GM18507 (cell line): ENCODE measurements at places on chromosomes 16 and 17.

- DNase-seq: no peak
These were observed 787 bp downstream of the AMDHD2 start for GRCh38 chr16:2520784-2521531.

DNA sequence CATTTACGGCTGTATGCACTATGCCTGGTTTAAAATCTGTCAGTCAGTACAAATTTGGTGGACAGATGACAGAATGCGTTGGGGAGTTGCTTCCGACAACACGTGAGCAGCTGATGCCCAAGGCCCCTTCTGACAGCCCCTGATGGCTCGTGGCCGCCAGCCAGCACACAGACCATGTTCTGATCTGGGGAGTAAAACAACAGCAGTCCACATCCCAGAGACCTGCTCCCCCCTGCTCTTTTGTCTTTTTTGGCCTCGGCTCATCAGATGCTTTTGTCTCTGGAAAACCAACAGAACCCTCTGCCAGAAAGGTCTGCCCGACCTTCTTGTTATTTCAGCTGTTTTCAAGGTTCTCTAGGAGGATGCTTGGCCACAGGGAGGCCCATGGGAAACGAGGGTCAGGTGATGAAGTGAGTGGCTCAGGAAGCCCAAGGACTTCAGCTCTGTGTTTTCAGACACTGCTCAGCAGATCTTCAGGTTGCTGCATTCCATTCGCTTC is 10.8 kb downstream of the ARSG start:
- no peak for DNase-seq

GRCh38 chr17:51733166-51733565 is 425.3 kb downstream of the CA10 start:
- no peak for DNase-seq

- no peak for DNase-seq
These were observed 141.4 kb downstream of the SOCS1 start for GRCh38 chr16:11114366-11115164.

DNA sequence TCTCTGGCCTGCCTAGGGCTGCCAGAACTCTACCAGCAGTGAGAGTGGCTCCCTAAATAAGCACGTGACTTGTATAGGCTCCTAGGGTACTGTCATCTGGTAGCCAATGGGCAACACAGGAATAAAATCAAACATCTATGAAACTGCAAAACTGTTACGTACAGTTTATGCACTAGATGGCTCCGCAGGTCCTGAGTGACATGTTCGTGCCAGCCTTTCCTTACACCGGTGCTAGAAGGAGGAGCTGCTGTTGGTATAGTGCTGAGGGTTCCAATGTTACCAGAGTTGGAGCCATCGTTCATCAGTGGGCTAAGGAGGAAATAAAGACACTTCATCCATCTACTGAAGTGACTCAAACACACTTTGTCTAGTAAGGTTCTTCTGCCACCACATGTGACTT is 63.2 kb upstream of the TRAP1 start:
- no peak for DNase-seq

DNA sequence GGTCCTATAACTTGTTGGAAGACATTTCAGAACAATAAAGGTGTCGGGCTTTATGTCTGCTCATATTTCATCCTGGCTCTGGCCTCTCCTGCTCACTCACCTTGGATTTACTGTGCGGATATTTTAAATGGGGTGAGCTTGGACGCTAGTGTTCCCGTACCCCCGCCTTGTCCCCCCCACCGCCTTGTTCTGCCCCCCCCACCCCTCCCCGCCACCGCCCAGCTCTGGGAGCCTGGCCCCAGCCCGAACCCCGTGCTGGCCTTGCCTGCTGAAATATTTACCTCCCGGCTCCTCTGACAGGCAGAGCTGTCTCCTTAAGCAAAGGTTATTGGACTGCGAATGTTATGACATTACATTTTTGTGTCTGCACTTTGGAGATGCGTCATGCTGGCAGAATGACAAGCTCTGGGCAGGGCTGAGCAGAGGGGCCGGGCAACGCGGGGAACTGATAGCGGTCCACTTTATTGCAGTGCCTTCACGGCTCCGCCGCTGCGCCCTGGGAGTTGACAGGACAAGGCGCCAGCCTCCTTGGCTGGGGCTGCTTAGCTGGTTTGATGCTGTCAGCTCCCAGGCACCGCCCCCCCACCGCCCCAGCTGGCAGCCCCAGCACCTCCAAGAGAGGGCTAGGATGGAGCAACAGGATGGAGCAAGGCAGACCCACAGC is 222.5 kb upstream of the GSE1 start:
- DNase-seq: no peak

GRCh38 chr17:32117399-32117798 is 24.9 kb upstream of the RHOT1 start:
- no peak for DNase-seq

DNA sequence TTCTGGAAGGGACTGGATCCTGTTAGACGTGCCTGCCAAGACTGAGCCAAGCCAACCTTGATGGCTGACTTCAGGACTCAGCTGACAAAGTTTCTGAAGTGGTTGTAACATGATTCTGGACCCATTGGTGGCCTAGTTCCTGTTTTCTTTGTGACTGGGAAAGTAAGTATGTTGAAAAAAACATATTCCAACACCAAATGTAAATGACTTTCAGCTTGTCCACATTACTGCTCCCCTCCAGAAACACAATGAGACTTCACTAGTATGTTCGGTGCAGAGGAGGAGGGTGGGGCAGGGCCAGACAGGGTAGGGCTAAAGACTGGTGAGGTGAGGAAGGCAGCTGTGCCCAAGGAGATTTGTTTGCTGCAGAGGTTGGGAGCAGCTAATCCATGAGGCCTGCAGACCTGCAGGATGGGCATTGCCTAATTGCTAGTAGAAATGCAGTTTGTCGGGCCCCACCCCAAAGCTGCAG is 26.4 kb downstream of the NMT1 start:
- no peak for DNase-seq

GRCh38 chr17:14446825-14447224 is 145.9 kb downstream of the HS3ST3B1 start:
- DNase-seq: no peak

DNA sequence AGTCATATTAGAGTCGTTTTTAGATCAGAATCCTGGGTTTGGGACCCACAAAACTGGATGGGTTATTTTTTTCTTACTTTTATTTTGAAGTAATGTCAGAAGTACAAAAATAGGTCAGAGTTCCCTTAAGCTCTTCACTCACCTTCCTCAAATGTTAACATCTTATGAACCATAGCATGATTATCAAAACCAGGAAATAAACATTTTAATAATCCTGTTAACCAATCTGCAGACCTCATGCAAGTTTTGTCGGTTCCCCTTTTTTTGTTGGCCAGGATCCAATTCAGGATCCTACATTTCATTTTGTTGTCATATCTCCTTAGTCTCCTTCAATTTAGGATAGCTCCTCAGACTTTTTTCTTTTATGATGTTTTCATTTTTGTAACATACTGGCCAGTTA is 162.0 kb downstream of the CHD9 start:
- DNase-seq: no peak

GRCh38 chr16:56637814-56638750 is at the start of gene MT1A:
Gene MT1A, plus strand, starts transcription at chr16:56638666. Its CDS starts 73 bp downstream, at chr16:56638739.
- DNase-seq: no peak

DNA sequence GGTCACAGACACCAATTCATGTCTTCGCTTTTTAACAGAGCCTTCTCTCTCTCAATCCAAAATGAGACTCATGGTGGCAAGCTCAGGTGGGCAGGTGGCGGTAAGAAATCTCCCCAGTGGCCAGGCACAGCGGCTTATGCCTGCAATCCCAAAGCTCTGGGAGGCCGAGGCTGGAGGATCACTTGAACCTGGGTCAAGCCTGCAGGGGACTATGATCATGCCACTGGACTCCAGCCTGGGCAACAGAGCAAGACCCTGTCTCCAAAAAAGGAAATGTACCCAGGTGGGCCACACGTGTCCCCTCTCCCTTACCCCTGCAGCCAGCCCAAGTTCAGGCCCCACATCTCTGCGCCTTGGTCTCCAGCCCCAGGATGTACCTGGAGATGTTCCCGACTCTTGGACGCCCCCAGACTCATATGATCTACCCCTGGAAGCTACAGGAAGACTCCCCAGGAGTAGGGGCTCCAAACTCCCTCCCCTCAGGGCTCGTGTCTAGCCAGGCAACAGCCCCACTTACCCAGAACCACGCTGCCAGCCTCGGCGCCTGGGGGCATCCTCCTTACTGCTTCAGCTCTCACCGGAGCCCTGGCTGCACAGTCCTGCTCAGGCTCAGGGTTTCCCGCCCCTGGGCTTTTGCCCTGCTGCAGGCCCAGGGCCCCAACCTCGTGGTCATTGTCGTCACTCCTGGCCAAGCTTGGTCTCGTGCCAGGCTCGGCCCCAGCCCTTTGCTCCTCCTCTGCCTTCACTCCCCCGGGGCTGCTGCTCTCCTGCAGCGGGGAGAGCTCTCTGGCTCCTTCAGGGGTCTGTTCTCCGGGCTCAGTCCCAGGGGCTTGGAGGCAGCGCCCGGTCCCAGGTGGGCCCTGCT is 16.2 kb downstream of the MYLK3 start:
- no peak for DNase-seq

GRCh38 chr17:47693731-47694580 is at the start of gene TBKBP1:
Gene TBKBP1, plus strand, starts transcription at chr17:47694161. Its CDS starts 1,952 bp downstream, at chr17:47696113.
- DNase-seq: no peak

- DNase-seq: no peak
These were observed 7.3 kb upstream of the PRDM7 start for GRCh38 chr16:90084215-90084950.

GRCh38 chr17:34241062-34241461 is 14.0 kb upstream of the CCL2 start:
- no peak for DNase-seq

- DNase-seq: no peak
These were observed 80.7 kb downstream of the TTC19 start for GRCh38 chr17:16080366-16080765.

GRCh38 chr16:1993731-1994131 is 4.0 kb downstream of the SYNGR3 start:
- DNase-seq: no peak

- no peak for DNase-seq
These were observed 4.8 kb downstream of the BANP start for GRCh38 chr16:87956098-87956364.

- DNase-seq: no peak
These were observed 3.2 kb downstream of the GJD3 start for GRCh38 chr17:40361063-40361924.

GRCh38 chr16:3716831-3717234 is 491 bp downstream of the TRAP1 start:
- peak; percentile 9 for DNase-seq

DNA sequence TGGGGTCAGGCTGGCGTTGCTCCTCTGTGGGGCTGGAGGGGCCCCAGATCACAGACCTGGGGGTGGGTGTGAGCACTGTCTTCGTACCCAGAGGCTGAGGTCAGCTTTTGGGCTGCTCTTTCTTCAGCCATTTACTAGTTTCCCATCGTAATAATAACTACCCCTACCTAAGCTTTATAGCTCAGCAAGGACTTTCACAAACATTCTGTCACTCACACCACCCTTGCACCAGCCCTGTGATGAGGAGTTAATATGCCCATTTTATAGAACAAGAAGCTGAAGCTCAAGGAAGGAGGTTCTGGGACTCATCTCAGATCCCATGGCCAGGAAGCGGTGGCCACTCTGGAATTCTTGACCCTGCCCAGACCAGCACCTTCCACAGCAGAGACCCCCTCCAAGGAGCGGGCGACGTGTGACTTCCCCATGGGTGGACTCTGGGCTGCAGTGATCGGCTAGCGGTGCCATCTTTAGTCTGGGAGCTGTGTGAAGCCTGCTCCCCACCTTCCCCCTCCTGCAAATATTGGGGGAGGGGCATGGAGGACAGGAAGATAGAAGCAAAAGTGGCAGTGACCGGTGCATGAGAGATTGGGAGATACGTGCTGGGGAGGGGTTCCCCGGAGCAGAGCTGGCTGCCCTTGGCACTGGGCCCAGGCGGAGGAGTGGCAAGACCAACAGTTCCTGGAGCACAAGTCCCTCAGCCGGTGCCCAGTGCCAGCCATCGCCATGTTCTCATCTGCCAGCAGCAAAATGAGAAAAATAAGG is 81.8 kb upstream of the TOB1 start:
- DNase-seq: no peak

DNA sequence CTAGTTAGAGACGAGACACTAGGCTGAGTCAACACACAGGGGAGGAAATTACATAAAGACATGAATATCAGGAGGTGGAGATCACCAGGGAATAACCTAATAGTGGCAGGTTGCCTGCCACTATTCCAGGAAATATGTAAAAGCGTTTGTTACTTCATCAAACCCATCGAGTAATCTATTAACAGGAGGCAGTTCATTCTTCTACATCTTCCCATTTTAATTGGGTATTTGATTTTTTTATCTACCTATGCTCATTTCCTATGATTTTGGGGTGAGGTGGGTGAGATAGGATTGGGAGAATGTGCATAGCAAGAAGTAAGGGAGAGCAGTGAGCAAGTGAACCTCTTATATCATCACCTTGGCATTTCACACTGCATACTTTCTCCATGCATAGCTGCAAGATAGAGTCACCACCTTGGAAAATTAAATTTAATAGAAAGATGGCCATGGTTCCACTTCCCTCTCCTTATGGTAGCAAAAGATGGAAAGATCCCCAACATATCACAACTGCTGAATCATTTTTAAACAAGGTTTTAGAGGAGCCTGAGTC is 312.2 kb downstream of the TMEM114 start:
- no peak for DNase-seq

DNA sequence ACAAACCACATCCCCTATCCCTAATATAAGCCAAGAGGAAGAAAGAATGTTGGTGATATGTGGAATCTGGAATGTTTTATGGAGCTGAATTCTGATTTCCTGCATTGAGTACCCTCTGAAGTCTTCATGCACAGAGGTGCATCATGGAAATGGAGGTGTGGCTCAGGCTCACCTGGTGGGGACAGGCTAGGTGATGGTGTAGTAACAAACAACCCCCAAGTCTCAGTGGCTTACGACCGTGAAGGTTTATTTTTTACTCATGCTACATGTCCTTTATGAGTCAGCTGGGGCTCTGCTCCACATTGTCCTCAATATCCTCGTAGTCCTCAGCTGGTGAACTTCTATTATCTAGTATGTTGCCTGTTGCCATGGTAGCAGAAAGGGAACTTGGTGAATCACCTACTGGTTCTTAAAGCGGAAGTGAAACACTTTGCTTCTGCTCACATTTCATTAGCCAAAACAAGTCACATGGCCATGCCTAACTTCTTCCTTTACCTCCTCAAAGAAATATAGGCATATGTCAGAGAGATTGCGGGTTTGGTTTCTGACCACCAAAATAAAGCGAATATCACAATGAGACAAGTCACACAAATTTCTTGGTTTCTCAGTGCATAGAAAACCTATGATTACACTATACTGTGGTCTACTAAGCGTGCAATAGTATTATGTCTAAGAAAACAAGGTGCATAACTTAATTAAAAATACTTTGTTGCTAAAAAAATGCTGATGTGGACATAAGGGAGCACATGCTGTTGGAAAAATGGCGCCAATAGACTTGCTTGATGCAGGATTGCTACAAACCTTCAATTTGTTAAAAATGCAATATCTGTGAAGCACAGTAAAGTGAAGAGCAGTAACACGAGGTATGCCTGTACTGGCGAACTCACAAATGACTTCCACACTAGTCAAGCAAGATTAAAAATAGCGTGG is at the start of gene PMFBP1:
TSS of gene PMFBP1 (minus strand) at position 51 of the 930 bp plus-strand sequence. CDS start 947 bp downstream, outside the sequence.
- DNase-seq: peak; percentile 33

DNA sequence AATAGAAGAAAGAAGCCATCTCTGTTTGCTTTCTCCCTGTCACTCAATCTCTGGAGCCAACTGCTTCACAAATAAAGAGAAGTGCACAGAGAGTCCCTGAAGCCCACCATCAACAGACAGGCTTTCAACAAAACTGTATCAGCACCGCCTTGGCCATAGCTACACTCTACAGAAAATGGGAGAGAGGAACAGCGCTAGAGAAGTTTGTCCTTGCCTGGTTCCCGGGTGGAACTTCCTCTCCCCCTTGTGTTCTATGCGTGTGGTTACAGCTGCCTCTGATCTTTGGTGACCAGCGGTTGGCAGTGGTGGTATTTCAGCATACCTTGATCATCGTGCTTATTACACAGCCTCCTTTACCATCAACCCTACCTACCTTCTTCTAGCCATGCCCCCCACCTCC is 91.4 kb upstream of the CCL2 start:
- no peak for DNase-seq
